H1 (cell line): ENCODE measurements at places on chromosomes 7 and 10. TPM values are rescaled to one million over a fixed set of nuclear protein-coding genes. Genes with fewer than 3 reads are reported as not detected.

GRCh38 chr7:4018601-4019316, 663.3 kb upstream of the FOXK1 start:
- no peaks in the 10 kb centered on the region for H3K4me1 ChIP-seq
- no peaks in the 10 kb centered on the region for H3K36me3 ChIP-seq

GRCh38 chr10:98029149-98030092, 1.0 kb downstream of the CRTAC1 start:
- H3K27me3 ChIP-seq, result peaks cover 59% of the 10 kb centered on the region
- no peak overlapping the region for H3K27ac ChIP-seq
- 0 out of 2 replicates have a peak, but pooled peaks cover 2% of the 10 kb centered on the region for H3K36me3 ChIP-seq
- peak overlapping the region; percentile 56 for H3K4me3 ChIP-seq

DNA sequence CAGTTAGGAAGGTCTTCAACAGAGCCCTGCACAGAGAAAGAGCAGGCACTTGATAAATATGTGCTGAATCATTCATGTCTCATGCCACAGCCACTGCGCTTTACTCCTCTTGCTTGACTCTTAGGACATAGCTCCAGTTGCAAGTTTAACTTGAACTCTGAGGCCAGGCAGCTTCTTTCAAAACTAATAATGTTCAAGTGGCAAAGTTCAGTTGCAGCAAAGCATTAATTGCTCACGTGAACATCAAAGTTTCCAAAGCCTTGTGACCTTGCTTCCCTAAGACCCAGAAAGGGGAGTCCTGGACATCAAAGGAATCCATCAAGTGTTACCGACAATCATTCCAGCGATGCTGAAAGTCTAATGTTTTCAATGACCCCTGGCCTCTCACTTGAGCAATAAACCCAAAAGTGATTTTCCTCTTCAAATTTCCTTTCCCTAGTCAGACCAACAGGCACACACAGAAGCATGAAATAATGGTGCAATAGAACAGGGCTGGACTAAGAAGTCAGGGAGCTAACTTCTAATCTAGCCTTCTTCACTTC, 21.8 kb upstream of the TECTB start:
- no peak for DNase-seq
- H3K4me3 ChIP-seq, result no peak overlapping the region
- H3K27me3 ChIP-seq, result no peaks in the 10 kb centered on the region
- H3K36me3 ChIP-seq, result no peaks in the 10 kb centered on the region
- H3K4me1 ChIP-seq, result no peaks in the 10 kb centered on the region

GRCh38 chr10:132957981-132958882, 15.9 kb upstream of the CFAP46 start:
- no peak for DNase-seq
- H3K27me3 ChIP-seq, result no peaks in the 10 kb centered on the region
- H3K27ac ChIP-seq, result no peak overlapping the region

The DYNC1I1 gene
- polyA plus RNA-seq, result 0.45 and 0.67 TPM in 2 replicates

The ECHDC3 gene
- polyA plus RNA-seq, result 15.6 and 19.1 TPM in 2 replicates

The HEPACAM2 gene
- polyA plus RNA-seq, result not detected in 2 replicates
